ENCODE measurements at places on chromosomes 6 and 20. TPM values are rescaled to one million over a fixed set of nuclear protein-coding genes. Genes with fewer than 3 reads are reported as not detected.

SIM1 gene
- total RNA-seq, result 0.66 TPM

OR2B6 gene
- total RNA-seq, result not detected

TBP gene
- 15.4 TPM for total RNA-seq

BPIFB4 gene
- not detected for total RNA-seq

ARMH2 gene
- total RNA-seq, result not detected

- DNase-seq, result no peak
These were observed 56.5 kb upstream of the DACT2 start for GRCh38 chr6:168376120-168376519.

DNA sequence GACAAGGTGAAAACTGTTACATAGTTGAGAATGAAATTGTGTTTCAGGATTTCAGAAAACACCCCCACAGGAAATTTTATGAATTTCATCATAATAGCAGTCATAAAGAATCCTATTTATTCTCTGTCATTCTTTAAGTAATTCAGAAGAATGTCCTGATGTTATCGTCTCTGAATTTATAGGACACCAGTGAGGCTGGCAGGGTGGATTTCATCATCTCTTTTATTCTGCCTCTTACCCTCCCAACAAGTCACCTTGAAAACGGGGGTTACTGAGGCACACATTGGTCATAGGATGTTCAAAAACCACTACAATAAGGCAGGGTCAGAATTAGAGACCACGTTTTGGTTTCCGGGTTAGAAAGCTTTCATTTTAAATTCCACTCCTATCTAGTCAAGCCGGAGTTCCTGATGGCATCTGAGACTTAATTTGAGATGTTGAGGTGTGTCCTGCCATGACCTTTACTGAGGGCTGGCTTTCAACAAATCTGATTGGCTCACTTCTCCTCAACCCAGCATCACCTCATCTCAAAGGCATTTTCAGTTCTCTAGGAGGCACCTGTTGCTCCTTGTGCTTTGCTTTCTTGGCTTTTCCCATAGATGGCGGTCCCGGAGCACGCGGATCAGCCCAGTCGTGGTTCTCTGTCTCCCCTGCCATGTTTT is 230.6 kb upstream of the SUPT3H start:
- no peak for DNase-seq

DNA sequence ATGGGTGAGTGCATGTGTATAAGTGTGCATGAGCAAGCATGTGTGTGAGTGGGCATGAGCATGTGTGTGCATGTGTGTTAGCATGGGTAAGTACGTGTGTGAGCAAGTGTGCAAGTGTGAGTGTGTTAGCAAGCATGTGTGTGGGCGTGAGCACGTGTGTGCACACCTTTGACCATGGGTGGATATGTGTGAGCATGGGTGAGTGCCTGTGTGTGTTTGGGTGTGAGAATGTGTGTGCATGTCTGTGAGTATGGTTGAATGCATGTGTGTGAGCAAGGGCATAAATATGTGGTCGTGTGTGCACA is 84.6 kb downstream of the DLL1 start:
- DNase-seq, result no peak

DNA sequence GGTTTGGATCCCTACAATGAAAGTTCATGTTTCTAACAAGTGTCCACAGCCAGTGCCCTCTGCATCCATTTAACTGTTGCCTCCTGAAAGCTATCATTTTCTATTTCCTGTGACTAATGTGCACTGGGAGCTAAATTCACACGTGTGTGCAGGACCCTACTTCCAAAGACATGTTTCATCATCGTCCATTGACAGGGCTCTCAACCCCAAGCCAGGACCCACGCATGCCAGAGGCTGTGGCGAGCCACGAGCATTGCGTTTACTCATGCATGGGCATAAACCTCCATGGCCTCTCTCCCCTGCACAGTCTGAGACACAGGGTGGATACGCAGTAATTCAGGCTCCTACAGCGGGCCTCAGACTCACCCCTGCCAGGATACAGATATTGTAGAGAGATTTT is 153.2 kb downstream of the MAFB start:
- no peak for DNase-seq

- no peak for DNase-seq
These were observed 20.0 kb upstream of the LIN28B start for GRCh38 chr6:104936766-104937535.

- no peak for DNase-seq
These were observed 82.1 kb downstream of the ELOVL5 start for GRCh38 chr6:53266553-53267090.

DNA sequence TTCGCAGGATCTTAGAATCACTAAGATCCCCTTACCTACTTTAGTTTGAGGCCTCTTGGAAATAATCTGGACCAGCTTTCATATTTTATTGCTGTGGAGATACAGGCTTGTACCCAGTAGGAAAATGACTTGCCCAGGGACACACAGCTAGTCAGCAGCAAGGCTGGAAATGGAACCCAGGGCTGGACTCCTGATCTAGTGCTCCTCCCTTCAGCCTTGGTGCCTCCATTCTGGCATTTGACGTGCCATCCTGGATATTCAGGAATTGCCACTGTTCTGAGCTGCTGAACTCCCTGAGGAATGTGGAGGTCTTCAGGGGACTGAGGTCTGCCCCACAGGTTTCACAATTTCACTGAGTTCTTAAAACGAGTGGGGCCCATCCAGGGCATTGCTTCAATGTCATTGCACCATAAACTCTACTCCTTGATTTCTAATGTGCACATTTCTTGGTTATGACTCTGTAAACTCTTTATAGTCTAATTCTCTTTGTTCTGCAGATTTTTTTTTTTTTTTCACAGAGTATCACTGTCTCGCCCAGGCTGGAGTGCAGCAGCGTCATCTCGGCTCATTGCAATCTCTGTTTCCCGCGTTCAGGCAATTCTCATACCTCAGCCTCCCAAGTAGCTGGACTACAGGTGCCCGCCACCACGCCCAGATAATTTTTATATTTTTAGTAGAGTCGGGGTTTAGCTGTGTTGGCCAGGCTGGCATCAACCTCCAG is 26.7 kb upstream of the CDKN1A start:
- no peak for DNase-seq
